ENCODE measurements at places on chromosomes 16 and 17.
A peak's percentile ranks its signal among the peaks of the same experiment; 100 is the strongest.

DNA sequence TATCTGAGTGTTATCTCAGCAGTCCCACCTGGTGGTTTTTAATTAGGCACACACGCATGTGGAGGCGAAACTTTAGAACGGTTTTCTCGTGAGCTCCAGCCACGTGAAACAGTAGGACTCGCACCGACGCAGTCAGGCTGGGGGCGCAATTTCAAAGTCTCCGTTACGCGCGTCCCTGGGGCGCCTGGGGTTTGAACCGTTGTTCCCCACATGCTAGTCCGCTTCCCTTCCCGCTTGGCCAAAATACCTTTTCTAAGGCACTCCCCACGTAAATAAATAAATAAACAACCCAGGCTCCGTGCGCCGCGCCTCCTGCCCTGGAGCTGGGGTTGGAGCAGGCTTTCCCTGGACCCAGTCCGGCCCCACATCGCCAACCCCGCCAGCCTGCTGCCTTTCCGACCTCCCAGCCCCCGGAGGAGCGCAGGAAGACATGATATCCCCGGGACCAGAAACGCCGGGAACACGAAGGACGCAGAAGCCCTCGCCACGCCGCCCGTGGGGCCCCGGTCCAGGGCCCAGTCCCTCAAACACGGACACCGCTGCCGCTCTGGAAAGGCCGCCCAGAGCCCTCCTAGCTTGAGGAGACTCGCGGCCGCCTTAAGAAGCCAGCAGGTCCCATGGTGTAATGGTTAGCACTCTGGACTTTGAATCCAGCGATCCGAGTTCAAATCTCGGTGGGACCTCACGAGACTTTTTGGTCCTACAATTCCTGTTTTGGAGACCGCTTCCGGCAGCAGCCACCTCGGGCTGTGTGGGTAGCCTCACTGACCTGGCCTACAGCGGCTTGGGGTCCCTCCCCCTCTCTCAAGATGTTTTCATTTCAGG lies 18.2 kb downstream of the GNGT2 start:
- DNase-seq, result peak; percentile 99

DNA sequence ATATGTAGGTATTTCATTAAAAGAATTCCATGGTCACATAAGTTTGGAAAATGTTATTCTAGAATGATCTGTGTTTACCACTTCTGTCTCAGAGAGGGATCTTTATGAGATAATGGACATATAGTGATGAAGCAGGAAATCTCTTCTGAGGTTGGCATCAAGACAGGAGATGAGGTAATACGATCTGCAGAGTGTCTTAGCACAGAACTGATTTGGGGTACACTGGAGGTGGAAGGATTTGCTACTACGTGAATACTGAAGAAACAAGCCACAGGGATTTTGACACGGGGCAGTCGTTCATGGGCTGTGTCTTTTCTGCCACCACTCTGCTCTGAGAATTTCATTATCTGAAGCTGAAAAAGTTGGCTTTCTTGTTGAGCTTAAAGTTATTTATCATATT lies 5.5 kb downstream of the CBFB start:
- no peak for DNase-seq

- peak; percentile 98 for DNase-seq
These were observed 60.1 kb downstream of the TEX14 start for GRCh38 chr17:58631523-58632323.

GRCh38 chr16:23016368-23016767 lies 132.9 kb downstream of the USP31 start:
- no peak for DNase-seq

- peak; percentile 70 for DNase-seq
These were observed 34.0 kb downstream of the RAB11FIP4 start for GRCh38 chr17:31425282-31426040.

GRCh38 chr17:82400830-82401229 lies 17.3 kb upstream of the HEXD start:
- DNase-seq, result no peak

GRCh38 chr16:67438824-67439393 lies 8.0 kb downstream of the HSD11B2 start:
- no peak for DNase-seq

DNA sequence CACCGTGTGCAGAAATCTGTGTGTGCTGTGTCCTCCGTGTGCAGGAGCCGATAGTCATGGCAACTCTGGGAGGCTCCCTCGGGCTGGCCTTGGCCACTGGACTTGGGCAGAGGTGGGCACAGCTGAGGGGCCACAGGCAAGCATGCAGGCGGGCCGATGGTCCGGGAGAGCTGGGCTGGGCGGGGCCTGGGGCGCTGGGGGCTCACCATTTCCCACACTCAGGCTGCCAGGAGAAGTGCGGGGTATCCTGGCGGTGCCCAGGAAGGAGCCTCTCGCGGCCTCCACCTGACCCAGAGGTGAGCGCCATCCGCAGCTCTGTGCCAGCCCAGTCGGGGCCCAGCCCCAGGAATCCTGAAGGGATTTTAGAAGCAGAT lies 28.4 kb downstream of the BAHCC1 start:
- no peak for DNase-seq

DNA sequence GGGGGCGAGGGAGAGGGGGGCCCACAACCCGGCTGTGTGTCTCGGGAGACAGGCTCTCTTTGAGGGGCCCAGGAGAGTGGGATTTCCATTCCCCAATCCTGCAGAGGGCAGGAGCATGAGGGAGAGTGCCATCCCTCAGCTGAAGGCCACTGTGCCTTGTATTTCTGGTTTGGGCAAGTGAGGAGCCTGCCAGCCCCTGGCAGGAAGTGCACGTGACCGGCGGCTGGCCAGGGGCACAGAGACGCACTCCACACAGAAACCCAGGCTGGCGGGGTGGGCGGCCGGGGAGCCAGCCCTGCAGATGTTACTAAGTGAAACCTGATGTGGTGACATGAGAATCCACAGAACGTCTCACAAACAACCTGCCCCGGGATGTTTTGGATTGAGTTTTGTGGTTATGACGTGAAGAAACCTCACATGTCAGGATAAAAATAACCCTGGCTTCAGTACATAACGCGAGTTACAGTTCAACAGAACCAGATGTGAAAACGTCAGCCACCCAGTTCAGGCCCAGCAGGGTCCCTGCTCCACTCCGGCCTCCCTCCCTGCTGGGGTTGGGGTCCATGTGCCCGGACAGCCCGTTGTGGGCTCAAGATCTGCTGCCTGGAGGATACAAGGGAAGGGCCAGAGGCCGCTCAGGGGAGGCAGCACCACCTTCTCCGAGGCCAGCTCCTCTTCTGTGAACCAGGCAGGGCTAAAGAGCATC lies 51.7 kb upstream of the MTSS2 start:
- no peak for DNase-seq

GRCh38 chr17:79874329-79874981 lies 35.2 kb upstream of the CBX4 start:
- peak; percentile 68 for DNase-seq

DNA sequence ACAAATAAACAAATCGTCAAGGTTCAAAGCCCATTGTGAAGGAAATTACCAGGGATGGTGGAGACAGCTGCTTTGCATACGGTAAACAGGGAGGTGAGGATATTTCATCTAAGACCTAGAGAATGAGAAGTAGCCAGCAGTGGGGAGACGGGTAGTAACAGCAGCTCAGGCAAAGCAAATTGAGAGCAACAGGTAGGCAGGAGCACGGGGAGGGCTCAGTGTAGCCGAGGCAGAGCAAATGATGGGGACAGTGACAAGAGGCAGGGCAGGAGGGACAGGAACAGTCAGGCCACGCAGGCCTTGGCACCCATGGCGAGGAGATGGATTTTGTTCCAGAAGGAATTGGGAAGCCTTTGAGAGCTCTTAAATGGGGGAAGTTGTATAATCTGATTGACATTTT lies 29.0 kb upstream of the SBK1 start:
- no peak for DNase-seq

GRCh38 chr17:10013365-10014112 lies 108.5 kb upstream of the RCVRN start:
- peak; percentile 44 for DNase-seq

DNA sequence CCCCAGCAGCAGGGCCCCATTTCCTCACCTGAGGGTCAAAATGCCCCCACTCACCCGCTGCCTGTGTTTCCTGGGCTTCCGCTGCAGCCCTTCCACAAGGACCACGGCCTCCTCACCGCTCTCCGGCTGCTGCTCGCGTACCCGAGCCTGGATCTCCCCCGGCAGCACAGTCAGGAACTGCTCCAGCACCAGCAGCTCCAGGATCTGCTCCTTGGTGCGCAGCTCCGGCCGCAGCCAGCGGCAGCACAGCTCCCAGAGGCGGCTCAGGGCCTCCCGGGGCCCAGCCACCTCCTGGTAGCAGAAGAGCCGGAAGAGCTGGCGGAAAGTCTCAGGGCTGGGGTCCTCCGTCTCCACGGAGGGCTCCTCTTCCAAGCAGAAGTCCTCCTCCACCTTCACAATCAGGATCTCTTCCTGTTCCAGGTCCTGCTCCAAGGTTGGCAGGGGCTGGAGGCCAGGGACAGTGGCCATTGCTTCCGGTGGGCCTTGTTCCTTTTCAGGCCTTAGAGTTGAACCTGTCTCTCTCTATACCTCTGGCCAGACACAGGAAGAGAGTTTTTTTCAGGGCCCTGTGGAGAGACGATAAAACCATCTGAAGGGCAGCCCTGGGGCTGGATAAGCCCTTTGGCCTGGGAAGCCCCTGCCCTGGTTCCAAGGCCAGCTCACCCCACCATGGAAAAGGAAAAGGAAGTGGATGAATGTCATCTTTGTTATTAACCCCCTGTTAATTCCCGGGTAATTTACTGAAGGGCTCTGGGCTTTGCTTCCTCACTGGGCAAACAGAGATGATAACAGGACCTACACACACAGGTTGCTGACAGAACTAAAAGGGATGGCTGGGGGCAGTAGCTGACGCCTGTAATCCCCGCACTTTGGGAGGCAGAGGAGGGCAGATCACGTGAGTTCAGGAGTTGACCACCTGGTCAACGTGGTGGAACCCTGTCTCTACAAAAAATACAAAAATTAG lies 1.2 kb downstream of the ZNF500 start:
- DNase-seq, result no peak

GRCh38 chr16:70529051-70529777 lies 5.6 kb downstream of the SF3B3 start:
- DNase-seq, result peak; percentile 29

GRCh38 chr17:42441371-42442195 lies 17.1 kb upstream of the ATP6V0A1 start:
- no peak for DNase-seq

DNA sequence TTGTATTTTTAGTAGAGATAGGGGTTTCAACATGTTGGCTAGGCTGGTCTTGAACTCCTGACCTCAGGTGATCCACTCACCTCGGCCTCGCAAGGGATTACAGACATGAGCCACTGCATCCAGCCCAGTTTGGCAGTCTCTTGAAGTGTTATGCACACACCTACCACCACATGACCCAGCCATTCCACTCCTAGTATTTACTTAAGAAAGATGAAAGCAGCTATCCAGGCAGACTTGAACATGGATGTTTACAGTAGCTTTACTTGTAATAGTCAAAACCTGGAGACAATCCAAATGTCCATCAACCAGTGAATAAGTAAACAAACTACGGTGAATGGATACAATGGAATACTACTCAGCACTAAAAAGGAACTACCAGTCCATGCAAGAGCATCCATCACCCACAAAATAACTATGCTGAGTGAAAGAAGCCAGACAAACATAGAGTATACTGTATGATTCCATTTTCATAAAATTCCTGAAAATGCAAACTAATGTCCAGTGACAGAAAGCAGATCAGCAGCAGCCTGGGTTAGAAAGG lies 37.8 kb upstream of the RASD1 start:
- no peak for DNase-seq

GRCh38 chr16:10817514-10817913 lies 1.1 kb downstream of the TVP23A start:
- DNase-seq, result no peak

DNA sequence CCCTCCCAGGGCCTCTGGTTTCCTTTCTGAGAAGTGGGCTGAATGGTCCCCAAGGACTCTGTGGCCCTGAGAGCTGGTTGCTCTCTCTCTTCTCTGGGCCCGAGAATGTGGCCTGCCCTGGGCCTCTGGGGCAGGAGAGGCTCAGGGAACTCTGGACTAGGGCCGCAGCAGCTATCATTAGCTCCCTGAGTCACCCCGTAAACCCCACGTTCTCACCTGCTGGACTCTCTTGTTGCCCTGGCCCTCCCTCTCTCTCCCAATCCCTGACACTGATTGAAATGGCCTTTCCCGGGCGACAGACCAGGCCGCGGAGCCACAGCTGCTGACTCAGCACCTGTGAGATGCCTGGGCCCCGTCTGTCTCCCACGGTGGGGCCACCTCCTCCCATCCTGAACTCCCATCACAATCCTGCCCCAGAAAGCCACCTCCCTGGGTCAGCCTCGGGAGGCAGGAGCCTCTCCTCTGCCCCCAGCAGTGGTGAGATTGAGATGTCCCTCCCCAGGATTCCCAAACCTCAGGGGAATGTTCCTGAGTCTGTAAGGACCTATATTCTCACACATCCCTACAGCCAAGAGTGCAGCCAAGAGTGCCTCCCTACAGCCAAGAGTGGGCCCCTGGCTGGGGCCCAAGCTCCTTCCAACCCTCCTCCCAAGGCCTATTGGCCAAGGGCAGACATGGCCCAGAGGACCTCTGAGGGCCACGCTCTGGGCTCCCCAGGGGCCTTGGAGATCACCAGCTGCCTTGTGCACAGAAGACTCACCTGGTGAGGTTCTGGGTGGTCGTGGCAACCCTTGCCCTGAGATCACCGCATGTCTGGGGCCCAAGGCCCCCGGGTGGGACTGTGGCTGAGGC lies 470 bp downstream of the TRPV3 start:
- DNase-seq, result no peak

DNA sequence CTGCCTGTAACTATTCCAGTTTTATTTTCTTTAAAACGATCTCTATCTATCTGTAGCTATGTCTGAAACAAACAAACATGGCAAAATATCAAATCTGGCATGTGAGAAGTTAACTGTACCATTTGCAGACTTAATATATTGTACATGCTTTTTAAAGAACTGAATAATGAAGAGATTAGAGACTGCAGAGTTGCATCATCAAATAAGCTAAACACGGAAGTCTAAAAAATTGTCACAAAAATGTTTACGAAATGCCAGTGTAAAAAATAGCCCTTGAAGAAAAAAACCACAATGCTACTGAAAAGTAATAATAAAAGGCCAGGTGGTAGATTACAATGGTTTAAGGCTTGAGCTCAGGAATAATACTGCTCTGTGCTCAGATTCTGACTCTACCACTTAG lies 43.1 kb downstream of the HS3ST3A1 start:
- no peak for DNase-seq

DNA sequence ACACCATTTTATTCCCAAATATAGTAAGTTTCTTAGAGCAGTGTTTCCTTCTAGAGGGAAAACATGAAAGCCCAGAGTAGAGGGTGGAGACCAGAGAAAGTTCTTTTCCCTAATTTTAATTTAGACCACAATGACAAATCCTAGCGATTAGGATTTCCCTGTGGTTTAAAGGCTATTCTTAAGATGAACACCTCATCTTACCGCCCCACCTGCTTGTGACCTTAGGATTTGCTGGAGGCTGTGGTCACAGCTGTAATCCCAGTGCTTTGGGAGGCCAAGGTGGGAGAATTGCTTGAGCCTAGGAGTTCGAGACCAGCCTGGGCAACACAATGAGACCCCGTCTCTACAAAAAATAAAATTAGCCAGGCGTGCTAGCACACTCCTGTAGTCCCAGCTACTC lies 51.1 kb downstream of the GPRC5B start:
- DNase-seq, result no peak

DNA sequence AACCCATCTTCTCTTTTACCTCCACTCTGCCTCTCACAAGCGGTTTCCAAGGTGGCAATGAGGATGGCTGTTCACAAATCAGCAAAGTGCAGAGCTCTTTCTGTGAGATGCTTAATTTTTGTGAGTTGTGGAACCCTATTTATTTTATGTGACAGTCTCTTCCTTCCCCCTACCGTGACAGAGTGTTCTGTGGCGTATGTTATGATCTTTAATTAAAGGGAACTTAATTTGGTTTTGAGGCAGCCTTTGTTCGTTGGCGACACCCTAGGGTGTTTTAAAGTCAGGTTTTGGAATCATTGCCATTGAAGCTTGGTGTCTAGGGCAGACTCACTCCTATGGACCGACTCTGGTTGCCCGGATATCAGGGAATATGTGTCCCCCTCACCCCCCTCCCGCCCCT lies 83.3 kb upstream of the IRX3 start:
- DNase-seq, result no peak

All from NCI-H524 (cell line).